Inflammatory macrophage (primary cell): ENCODE measurements at places on chromosomes 3 and 15.

- no peak for DNase-seq
These were observed 135.2 kb upstream of the IL12A start for GRCh38 chr3:159853506-159853864.

- DNase-seq = peak; percentile 69
These were observed 162.4 kb upstream of the CFAP20DC start for GRCh38 chr3:59212128-59212779.

GRCh38 chr3:94875149-94875548, 812.3 kb downstream of the NSUN3 start:
- DNase-seq = no peak

- peak; percentile 18 for DNase-seq
These were observed 14.5 kb upstream of the DCP1A start for GRCh38 chr3:53361852-53362251.

- no peak for DNase-seq
These were observed 1074.8 kb upstream of the ALCAM start for GRCh38 chr3:104291878-104292277.

DNA sequence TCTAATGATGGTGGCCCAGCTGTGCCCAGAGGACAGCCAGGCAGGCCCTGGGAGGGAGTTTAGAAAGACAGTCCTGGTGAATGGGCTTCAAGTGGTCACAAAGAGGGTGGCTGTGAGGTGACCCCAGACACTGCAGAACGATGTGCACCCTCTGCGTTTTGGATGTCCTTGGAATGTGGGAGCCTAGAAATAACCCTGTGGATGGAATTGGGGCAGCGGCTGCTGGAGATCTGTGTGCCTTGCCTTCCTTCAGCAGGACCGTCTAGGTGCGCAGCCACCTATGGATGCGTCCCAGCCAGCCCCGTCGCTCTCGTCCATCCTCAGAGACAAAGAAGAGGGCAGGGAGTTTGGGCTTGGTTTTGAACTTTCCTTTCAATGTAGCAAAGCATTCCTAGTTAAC, 46.5 kb downstream of the KLHL25 start:
- DNase-seq = no peak

DNA sequence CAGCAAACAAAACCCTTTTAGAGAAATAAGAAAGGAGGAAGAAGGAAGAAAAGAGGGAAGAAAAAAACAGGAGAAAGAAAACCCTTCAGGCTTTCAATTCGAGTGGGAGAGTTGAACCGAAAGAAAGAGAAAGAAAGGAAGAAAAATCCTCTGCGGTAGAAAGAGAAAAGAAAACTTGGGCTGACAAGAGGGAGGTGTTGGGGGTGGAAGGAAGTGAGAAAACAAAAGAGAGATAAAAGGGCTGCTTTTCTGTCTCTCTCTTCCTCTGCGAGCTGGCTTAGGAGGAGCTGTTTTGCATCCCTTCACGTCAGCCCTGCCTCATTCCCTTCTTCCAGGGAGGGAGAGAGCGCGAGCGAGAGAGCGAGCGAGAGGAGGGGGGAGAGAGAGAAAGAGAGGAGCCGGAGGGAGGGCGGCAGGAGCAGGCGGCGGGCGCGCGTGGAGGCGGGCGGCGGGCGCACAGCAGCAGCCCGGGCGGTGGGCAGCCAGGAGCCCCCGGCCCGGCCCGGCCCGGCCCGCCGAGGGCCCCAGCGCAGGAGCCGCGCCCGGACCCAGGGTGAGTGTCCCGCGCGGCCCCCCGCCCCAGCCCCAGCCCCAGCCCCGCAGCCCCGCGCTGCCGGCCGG, at the start of gene ZNF710:
ZNF710 (plus strand) TSS at position 263 of the 621 bp plus-strand sequence. CDS start 65,814 bp downstream, outside the sequence.
- no peak for DNase-seq

GRCh38 chr15:65818927-65819562, 27.0 kb upstream of the DENND4A start:
- DNase-seq = peak; percentile 67

- DNase-seq = peak; percentile 6
These were observed 8.1 kb upstream of the MUC13 start for GRCh38 chr3:124942613-124943012.

DNA sequence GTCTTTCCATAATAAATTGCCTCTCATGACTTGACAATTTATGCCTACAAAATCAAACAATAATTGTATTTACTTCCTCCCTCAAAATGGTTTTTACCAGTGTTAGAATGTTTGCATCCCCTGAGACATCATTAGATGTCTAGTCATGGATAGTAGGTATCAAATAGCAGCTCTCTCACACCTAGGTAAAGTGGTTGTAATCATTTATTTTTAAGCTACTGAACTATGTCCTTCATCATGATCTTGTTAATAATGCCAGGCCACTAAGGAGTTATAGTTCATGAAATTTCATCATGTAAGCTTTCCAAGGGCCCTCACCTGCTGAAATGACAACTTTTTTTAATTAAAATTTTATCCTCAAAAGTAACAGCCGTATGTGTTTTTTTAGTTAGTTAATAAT, 134.1 kb downstream of the ARPP21 start:
- no peak for DNase-seq
